ENCODE measurements at places on chromosomes 12 and 14. TPM values are rescaled to one million over a fixed set of nuclear protein-coding genes. Genes with fewer than 3 reads are reported as not detected.

The TUBA1A gene
- total RNA-seq: 280 TPM

The GPRC5A gene
- 2.8 TPM for total RNA-seq

The RNU6-7 gene
- not detected for total RNA-seq

The SAMD15 gene
- not detected for total RNA-seq

The KRT74 gene
- not detected for total RNA-seq

Data from heart left ventricle (tissue), 16 donors.